ENCODE measurements at places on chromosomes 3 and 15.

GRCh38 chr3:58528629-58529028, 8.4 kb downstream of the ACOX2 start:
- no peak for DNase-seq

GRCh38 chr3:160003520-160004128, 15.0 kb downstream of the IL12A start:
- no peak for DNase-seq

DNA sequence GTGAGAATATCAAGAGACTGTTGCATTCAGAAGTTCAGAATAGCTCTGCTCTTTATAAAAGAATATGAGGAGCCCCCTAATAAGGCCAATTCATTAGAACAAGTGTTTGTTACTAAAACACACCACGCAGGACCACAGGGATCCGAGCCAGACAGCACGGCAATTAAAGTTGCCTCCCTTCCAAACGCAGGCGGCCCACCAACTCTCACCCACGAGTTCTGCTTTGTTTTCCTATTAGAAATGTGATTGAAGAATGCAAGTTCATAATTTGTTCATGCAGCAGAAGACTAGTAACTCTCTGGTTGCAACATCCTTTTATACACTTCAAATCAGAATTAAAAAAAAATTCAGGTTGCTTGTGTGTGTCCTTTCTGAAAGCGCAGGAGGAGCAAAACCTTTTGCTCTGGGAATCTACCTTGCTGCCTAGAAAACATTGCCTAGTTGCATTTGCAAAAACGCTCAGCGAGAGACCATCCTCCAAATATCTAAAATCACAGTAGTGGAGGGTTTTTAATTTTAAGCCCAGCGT, 1044.1 kb upstream of the NR2F2 start:
- DNase-seq: no peak

GRCh38 chr15:33865416-33865815, 102.9 kb upstream of the CHRM5 start:
- DNase-seq: no peak

GRCh38 chr3:171278299-171278590, 182.0 kb downstream of the TNIK start:
- no peak for DNase-seq

DNA sequence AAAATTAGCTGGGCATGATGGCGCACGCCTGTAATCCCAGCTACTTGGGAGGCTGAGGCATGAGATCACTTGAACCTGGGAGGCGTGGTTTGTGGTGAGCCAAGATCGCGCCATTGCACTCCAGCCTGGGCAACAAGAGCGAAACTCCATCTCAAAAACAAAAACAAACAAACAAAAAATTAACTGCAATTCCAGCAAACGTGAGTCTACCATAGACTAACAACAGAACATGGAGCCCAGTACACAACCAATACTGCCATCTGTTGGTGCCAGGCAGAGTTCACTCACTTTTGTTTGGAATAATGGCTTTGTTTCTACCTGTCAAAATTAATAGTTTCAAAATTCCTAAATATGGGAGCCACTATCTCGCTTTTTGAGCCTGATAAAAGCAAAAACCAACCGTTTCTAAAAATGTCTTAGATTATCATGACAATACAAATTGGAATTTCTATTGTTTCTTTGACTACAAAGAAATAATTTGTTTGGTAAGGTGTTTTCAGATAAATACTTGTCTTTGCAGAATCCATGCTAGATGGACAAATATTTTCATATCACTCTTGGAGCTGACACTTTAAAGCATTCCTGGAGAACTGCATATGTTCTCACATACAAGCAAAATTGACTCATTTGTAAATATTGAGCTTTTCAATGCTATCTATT, 45.0 kb downstream of the GPR176 start:
- no peak for DNase-seq

DNA sequence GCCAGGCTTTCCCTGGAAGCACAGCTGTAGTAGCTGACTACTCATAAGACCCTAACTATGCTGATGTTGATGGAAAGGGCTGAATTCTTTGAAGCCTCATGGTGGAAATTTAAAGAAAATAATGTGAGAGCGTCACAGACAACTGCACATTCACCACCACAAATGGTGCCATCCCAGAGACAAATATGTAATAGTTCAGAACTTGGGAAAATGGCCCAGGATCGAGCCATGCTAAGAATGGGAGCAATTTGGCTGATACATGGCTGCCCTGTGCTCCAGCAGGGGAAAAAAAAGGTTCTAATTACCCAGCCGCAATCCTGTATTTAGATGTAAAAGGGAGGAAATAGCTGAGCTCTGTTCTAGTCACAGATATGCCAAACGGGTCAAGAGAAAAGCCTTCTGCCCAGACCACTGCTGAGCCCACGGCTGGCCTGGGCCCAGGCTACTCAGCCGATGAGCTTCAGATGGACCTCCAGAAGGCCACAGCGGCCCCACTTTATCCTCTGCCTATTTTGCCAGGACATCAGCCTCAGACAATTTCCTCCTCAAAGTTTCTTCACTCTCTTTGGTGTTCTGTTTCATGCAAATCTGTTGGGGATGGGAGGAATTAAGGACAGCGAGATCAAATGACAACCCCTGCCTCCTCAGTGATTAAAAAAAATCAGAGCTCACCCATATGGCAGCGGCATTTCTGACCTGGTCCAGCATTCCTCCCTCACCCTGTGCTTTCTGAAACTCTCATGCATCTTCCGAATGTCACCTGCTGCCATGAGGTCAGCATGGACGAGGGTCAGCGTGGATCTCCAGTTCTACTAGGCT, 54.5 kb upstream of the MEX3B start:
- DNase-seq: no peak

- DNase-seq: no peak
Measured at GRCh38 chr3:55797775-55798174, 310.7 kb upstream of the WNT5A start.

- DNase-seq: no peak
Measured at GRCh38 chr3:106010829-106011228, 142.0 kb upstream of the CBLB start.

DNA sequence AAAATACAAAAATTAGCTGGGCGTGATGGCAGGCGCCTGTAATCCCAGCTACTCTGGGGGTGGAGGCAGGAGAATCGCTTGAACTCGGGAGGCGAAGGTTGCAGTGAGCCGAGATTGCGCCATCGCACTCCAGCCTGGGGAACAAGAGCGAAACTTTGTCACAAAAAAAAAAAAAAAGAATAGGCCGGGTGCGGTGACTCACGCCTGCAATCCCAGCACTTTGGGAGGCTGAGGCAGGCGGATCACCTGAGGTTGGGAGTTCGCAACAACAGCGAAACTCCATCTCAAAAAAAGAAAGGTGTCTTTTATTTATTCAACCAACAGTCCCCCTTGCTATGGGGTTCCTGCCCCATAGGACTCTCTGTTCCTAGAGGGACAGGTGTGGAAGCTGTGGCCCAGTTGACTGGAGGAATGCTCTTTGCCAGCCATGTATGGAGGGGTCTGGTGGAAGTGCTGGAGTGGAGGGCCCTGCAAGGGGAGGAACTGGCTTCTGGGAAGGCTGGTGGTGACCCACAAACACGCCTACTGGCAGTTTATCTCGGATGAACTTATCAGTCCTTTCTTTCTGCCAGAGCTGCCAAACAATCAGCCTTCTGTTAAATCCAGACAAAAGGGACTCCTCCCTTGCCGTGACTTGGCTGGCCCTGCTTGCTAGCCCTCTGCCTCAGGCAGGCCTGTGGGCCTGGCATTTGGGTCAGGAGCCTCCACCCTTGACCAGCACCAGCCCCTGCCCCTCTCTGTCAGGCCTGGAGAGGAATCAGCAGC, 4.6 kb upstream of the DAG1 start:
- DNase-seq: no peak

- DNase-seq: no peak
Measured at GRCh38 chr3:168097381-168097780, 1.7 kb upstream of the GOLIM4 start.

- DNase-seq: no peak
Measured at GRCh38 chr3:13466781-13467180, 13.3 kb upstream of the HDAC11 start.

DNA sequence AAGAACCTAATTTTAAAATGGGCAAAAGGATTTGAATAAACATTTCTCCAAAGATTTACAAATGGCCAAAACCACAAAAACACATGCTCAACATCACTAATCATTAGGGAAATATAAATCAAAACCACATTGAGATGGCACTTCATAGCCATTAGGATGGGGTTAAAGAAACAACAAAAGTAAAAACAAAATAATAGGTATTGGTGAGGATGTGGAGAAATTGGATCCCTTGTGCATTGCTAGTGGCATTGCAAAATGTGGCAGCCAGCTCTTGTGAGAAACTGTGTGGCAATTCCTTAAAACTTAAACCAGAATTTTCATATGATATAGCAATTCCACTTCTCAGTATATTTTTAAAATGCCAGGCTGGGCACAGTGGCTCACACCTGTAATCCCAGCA, 126.5 kb downstream of the STT3B start:
- no peak for DNase-seq

DNA sequence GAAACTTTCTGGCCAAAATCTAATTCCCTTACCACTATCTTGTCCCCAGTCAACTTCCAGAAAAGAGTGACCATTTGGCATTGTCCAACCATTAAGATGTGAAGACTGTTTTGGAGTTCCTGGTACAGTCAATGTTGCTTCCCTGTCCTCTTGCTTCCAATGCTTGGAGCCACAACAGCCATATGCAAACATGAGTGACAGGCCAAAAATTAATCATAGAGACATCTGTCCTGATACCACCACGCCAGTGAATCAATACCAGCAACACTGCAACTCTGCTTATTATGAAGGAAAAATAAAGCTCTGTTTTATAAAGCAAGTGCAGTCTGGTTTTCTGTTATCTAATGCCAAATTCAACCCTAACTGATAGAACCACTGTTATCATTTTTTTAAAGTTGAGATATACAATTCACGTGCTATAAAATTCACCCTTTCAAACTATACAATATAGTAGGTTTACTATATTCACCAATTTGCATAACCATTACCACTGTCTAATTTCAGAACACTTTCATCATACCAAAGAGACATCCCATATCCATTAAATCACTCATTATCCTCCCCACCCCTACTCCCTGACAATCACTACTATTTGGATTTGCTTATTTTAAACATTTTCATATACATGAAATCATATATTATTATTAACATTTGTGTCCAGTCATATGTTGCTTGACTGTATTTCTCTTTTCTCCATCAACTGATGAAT, 76.9 kb downstream of the STAG1 start:
- DNase-seq: no peak

DNA sequence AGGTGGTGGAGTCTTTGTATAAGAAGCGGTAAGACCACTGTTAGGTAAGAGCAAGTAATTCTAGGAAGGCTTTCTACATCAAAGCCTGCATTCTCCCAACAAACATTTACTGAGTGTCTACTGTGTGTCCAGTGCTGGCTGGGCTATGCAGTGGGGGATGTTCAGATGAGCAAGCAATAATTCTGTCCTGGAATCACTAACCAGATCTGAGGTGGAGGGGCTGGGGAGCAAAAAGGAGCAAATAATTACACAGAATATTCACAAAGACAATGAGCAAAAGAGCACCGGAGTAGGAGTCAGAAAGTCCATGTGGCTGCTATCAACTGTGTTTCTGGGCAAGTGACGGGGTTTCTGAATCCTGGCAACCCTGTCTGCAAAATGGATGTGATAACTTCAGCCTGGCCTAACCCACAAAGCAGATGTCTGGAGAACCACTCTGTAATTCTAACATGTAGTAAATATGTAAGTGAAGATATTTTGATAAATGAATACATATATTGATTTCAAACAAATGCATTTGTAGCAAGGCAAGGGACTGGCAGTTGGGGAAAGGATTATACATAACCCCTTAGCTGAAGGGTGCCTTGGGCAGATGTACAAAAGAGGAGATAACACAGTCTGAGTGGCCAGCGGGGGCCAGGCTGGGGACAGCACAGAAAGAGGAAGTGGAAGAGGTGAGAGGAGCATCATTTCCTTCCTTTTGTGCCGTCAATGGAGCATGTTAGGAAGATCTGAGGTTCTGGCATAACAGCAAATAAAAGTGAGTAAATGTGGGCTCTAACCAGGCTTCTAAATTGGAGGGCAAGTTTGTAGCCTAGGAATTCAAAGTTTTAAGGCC, 28.8 kb downstream of the CYP8B1 start:
- DNase-seq: no peak

DNA sequence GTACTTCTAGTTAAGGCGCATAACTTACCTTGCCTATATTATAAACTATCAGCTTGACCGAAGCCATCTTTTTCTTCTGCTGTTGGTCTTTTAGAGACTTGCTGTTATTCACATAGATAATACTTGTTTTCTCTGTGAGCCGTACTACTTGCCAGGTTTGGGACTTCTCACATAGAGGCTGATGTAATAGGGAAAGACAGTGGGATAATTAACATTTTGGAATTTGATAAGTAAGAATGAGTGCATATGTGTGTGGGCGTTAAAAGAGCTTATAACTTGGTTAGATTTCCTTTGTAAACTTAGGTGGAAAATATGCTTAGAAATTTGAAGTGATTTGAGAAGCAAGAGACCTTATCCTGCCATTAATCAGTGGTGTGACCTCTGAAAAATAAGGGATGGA, 47.8 kb downstream of the FNDC3B start:
- no peak for DNase-seq

DNA sequence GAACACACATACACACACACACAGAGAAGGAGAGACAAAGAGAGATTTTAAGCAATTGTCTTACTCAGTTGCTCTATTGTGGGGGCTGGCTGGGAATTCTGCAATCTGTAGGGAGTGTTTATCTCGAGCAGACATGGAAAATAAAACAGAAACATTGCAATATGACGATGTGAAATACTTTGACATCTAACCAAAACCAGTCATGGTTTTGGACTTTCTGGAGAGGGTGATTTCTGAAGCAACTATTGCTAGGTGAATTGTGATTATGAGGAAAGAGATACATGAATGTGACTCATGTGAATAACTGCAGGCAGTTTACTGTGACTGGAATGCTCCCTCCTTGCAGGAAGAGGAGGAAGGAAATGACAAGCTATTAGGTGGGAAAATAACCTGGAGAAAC, 12.3 kb upstream of the PHLDB2 start:
- DNase-seq: no peak

DNA sequence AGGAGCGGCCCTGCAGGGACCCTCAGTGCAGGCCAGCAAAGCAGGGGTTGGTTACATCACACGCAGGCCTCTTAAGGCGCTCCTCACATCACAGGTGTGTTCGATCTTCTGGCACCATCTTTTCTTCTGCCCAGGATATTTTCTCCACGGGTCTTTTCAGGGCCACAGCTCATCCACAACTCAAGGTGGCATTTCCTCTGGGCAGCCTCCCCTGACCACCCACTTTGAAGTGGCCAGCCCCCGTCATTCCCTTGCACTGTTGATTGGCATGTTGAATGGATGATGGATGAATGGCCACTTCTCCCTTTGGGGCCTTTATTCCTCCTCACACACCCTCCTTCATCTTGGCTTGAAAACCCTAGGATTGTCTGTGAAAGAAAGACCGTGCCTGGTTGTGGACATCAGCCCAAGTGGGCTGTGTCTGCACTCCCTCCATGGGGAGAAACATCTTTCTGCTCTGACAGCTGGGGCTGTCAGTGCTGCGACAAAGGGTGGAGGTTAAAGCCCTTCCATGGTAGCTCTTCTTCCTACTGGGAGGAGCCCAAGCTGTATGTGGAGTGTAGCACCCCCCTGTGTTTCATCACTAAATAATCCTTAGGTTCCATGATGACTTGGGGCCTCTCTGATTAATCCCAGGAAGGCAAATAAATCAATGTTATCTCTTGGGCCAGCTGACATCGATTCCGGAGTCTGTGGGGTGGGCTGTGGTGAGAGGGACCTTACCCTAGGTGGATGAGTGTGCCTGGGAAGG, 102.5 kb downstream of the EPHB1 start:
- no peak for DNase-seq

GRCh38 chr3:174072675-174073074, 675.1 kb downstream of the NLGN1 start:
- DNase-seq: no peak

GRCh38 chr3:107699682-107700081, 176.9 kb downstream of the BBX start:
- no peak for DNase-seq

All from stimulated activated CD8-positive, alpha-beta memory T cell treated with anti-CD3 and anti-CD28 coated beads, Interleukin-4, amount 100 ng/mL, for 1 hour (primary cell).